ENCODE measurements at places on chromosomes 13 and 19.
A peak's percentile ranks its signal among the peaks of the same experiment; 100 is the strongest.

GRCh38 chr19:13914777-13915176, 8.8 kb downstream of the CC2D1A start:
- no peak for DNase-seq

DNA sequence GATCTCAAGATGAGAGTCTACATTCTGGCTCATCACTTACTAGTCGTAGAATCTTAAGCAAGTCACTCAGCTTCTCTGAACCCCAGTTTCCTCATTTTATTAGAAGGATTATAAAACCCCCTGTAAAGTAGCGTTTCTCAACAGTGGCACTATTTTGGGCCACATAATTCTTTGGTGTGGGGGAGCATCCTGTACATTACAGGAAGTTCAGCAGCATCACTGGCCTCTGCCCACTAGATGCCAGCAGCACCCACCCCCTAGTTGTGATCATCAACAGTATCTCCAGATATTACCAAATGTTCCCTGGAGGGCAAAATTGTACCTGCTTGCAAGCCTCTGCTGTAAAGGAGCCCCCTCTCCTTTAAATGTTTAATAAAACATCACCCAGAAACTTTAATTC, 22.6 kb downstream of the STARD13 start:
- DNase-seq: no peak

- no peak for DNase-seq
These were observed 5.3 kb downstream of the ZNF557 start for GRCh38 chr19:7074705-7075282.

GRCh38 chr13:106139377-106139776, 396.1 kb downstream of the EFNB2 start:
- no peak for DNase-seq

DNA sequence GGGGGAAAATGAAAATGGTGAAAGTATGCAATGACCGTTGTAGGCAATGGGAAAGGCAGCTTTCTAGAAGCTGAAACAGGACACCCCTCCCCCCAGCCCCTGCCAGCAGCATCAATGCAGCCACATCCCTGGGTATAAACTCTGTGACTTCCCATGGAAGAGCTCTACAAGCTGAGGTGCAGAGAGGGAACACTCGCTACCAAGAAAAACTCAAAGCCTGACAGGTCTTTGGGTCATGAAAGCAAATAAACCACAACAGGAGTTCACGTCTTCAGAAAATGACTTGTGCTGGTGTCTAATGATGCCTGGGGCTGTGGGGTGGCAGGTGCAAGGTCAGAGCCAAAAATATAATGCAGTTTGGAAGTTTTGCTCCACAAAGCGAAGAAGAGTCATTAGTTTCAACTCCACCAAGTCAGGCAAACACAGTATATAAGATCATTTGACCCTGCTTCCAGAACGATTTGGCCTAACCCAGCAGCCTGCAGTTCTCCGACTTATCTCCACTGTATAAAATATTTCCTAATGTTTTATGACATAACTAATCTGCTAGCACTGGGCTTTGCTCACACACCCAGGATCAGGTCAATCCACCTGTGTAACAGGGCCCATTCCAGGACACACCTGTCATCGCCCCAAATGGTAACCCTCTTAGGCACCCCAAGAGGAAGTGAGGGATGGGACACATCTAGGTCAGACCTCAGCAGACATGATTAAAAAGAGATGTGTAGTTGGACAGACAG, 102.1 kb downstream of the IRS2 start:
- no peak for DNase-seq

DNA sequence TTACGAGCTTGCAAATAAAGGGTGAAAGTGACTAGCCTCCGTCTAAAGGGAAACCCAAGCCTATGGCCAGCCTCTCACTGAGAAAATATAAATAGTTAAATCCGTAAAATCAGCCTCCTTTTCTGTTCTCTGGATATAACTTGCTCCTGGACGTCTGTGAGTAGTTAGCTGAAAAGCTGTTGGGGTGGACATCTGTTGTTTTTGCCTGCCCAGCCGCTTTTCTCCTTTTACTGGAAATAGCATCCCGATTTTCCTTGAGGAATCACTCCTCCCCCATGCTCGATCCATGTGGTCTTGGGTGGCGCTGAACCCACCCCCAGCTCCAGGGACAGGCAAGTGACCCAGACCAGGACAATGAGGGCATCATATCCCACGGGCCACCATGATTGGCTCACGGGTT, 291.5 kb upstream of the ZNF507 start:
- no peak for DNase-seq

GRCh38 chr13:110819203-110820014, 95.5 kb downstream of the ANKRD10 start:
- peak; percentile 89 for DNase-seq

DNA sequence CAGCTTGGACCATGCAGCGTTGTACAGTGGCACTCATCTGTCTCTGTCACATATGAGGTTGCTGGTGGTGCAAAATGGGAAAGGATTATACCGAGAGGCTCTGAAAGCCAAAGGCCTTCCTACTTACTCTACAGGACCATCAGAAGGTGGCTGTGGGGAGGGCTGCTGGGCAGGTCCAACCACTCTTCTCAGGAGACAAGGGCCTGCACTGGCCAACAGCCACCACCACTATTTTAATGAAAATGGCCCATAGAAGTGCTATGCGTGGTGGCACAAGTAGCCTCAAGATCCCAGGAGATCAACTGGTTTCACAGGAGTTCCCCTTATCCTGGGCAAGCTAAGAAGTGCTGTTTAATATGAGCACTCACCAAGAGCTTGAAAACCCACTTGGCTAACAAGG, 52.3 kb downstream of the MRPL57 start:
- no peak for DNase-seq

DNA sequence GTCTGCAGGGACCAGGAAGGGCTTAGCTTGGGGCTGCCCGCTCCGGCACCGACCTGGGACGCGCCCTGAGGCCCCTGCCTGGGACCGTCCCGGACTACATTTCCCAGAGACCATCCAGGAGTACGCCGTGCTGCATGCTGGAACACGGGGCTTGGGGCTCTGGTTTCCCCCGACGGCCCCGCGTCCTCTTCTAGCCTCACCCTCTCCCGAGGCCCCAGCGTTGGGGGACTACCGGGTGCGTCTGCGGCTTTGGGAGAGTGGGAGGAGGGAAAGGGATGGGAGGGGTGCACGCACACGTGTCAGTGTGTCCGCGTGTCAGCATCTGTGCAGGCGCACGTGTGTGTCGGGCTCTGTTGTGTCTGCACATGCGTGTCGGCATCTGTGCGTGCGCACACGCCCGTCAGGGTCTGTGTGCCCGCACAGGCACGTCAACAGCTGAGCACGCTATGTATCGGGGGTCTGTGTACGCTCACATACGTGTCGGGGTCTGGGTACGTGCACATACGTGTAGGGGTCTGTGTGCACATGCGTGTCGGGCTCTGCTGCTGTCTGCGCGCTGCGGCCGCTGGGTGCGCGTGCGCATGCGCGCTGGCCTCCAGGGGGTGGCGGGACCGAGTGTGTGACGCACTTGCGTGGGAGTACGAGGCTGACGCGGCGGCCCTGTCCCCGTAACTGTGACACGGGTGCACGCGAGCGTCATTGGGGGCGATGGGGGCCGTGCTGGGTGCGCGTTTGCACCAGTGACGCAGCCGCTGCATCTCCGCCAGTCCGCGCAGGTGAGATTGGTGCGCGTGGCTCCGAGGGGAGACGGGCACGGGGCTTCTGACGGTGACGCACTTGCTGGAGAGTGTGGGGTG, at the start of gene ZNF331:
TSS of gene ZNF331 (plus strand) at position 625 of the 857 bp plus-strand sequence. CDS start 31,232 bp downstream, outside the sequence.
- DNase-seq: peak; percentile 79

DNA sequence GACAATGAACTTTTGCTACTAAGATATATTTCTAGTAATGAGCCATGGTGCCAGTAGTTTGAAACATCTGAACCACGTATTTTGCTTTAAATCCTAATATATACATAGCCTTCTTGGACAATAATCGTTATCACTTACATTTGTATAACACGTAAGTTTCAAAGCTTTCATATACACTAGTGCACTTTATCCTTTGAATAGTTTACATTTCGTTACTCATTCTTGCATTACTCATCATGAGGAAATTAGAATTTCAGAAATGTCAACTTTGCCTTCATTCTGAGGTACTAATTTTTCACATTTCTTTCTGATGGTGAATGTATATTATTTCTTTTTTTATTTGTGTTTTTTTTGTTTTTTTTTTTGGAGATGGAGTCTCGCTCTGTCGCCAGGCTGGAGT, 5.8 kb downstream of the KBTBD7 start:
- DNase-seq: no peak

DNA sequence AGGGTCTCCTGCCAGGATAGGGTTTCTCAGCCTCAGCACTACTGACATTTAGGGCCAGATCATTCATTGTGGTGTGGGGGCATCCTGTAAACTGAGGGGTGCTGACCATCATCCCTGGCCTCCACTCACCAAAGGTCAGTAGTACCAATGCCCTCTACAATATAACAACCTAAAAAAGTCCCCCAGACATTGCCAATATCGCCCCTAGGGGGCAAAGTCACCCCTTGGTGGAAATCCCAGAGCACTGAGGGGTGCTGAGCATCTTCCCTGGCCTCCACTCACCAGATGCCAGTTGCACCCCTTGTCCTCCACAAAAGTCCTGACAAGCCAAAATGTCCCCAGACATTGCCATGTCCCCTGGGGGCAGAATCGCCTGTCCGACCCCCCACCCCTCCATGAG, 21.6 kb downstream of the CPAMD8 start:
- no peak for DNase-seq

DNA sequence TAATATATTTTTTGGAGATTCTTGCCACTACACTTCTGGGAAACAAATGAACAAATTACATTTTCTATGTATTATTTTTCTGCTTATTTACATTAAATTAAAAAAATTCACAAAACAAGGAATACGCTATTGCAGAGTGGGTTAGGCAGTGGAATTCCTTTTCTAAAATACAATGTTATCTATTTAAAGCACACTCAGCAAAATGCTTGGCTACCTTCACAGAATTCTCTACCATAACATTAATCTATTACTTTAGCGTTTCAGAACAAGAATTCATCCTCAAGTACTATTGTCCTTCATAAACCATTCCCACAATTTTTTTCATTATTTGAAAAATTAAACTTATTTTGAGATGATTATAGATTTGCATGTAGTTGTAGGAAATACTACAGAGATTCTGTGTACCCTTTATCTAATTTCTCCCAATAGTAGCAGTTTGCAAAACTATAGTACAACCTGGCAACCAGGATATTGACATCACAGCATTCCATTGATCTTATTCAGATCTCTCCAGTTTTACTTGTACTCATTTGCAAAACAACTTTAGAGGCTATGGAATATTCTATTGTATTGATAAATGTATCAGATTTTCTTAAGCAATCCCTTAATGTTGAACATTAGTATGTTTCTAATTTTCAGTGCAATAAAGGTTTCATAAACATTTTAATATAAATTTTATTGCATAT, 120.9 kb downstream of the DLEU7 start:
- DNase-seq: no peak

DNA sequence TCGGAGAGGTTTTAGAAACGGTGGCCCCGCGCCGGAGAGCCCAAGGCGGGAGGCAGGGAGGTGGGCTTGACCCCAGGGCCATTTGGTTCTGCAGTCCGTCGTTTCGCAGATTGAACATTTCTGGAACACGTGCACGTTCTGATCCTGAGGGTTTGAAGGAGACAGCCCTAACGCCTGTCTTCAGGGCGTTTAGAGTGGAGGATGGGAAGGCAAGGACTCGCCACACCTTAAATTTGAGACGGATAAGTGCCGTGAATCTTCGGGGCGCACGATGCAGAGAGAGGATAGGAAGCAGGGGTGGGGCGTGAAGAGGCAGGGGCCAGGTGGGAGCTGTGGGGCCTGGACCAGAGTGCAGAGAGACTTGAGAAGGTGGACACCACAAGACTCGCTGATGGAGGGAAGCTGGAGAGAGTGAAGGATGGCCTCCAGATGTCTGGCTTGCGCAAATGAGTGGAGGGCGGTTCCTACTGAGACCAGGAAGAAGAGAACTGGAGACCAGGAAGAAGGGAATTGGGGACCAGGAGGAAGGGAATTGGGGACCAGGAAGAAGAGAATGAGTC, 804 bp upstream of the MIER2 start:
- no peak for DNase-seq

Measured in ecto neural progenitor cell (in vitro differentiated cells).